ENCODE measurements at places on chromosomes 1 and 21.

DNA sequence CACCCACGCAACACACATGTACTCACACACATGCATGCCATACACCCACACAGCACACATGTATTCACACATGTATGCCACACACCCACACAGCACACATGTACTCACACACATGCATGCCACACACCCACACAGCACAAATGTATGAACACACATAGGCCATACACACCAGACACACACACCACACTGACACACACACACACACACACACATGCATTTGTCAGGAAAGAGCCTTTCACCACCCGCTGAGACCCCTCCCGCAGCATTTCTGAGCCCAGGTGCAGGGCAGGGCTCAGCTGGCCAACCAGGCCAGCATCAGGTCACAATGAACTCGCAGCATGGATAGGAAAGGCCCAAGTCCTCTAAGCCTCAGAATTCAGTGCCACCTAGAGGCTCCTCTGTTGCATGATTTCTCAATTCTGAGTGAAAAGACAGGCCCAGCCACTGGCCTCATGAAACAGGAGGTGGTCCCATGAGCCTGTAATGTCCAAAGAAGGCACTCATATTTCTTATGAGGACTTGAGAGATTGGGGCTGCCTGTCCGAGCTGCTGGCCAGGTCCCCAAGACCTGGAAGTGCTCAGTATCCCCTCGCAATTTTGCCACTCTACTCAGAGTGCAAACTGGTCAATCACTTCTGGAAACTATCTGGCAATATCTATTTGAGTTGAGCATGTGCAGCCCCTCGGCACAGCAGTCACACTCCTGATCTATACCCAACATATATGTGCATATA, 57.3 kb downstream of the PSMG1 start:
- DNase-seq: no peak

- no peak for DNase-seq
Measured at GRCh38 chr1:163055531-163055930, 13.6 kb upstream of the RGS4 start.

- DNase-seq: no peak
Measured at GRCh38 chr1:101377084-101377835, 140.4 kb downstream of the S1PR1 start.

GRCh38 chr1:38360807-38361206, 314.2 kb upstream of the POU3F1 start:
- DNase-seq: no peak

- DNase-seq: no peak
Measured at GRCh38 chr1:5950201-5950895, 41.9 kb downstream of the NPHP4 start.

- DNase-seq: no peak
Measured at GRCh38 chr1:184664042-184664660, 90.5 kb downstream of the EDEM3 start.

- DNase-seq: no peak
Measured at GRCh38 chr1:156887734-156888133, 5.8 kb upstream of the PEAR1 start.

GRCh38 chr21:37780991-37781983, 135.0 kb downstream of the KCNJ6 start:
- no peak for DNase-seq

DNA sequence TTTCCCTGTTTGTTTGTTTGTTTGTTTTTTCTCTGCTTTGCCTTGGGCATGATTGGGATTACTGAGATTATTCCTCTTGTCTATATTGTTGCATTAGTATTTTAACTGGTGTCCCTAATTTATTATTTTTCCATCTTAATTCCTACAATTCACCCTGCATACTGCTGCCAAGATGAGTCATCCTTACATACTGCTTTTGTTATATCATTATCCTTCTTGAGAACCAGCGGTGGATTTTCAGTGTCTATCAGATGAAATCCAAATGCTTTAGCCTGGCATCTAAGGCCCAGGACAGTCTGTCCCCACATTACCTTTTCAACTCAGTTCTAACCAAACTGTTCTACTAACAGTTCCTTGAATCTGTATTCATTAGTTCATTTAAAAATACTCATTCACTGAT, 101.7 kb downstream of the OLFML2B start:
- no peak for DNase-seq

GRCh38 chr1:85461216-85461918, 3.6 kb downstream of the DDAH1 start:
- no peak for DNase-seq

GRCh38 chr21:42668298-42668992, 15.0 kb downstream of the PDE9A start:
- no peak for DNase-seq

GRCh38 chr1:20298626-20299025, 8.0 kb downstream of the VWA5B1 start:
- no peak for DNase-seq

GRCh38 chr1:156090840-156091188, 8.5 kb upstream of the MEX3A start:
- DNase-seq: peak; percentile 88

- DNase-seq: no peak
Measured at GRCh38 chr1:157725221-157725577, 24.6 kb upstream of the FCRL3 start.

DNA sequence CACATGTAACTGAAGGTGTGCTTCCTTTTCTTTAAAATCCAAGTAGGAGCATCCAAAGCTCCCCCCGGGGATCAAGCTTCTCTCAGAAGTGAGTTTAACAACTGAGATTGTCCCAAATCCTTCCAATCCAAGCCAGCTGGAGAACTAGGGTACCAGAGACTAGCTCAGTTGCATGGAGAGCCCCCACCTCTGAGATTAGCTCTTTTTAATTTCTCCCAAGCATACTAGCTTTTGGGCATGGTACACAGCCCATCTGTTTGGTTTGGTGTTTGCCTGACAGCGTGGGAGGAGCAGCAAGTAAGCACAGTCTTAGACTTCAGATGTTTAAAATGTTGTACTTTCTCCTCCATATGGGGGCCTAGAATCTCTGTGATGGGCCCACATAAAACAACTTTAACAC, 142.8 kb downstream of the ASTN1 start:
- no peak for DNase-seq

DNA sequence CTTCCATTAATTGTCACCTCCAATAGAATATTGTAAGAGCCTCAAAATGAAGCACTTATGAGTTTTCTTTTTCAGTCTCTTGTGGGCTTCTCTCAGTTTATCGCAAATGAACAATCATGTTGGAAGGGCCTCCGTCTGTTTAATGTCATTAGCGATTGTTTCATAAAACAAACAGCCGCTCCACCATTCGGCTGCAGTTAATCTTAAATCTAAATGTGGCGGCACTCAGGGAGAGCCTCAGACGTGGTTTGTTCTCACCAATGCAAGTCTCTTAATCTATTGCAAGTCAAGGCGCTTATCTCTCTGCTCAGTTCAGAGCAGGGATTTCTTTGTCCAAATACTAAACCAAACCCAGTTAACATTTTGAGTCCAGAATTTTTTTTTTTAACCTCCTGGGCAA, 34.9 kb upstream of the ESRRG start:
- no peak for DNase-seq

- no peak for DNase-seq
Measured at GRCh38 chr1:48859456-48859855, 82.8 kb upstream of the BEND5 start.

GRCh38 chr1:12279728-12280464, 50.1 kb downstream of the VPS13D start:
- no peak for DNase-seq

GRCh38 chr21:42175110-42175710, 43.7 kb upstream of the ABCG1 start:
- DNase-seq: no peak

DNA sequence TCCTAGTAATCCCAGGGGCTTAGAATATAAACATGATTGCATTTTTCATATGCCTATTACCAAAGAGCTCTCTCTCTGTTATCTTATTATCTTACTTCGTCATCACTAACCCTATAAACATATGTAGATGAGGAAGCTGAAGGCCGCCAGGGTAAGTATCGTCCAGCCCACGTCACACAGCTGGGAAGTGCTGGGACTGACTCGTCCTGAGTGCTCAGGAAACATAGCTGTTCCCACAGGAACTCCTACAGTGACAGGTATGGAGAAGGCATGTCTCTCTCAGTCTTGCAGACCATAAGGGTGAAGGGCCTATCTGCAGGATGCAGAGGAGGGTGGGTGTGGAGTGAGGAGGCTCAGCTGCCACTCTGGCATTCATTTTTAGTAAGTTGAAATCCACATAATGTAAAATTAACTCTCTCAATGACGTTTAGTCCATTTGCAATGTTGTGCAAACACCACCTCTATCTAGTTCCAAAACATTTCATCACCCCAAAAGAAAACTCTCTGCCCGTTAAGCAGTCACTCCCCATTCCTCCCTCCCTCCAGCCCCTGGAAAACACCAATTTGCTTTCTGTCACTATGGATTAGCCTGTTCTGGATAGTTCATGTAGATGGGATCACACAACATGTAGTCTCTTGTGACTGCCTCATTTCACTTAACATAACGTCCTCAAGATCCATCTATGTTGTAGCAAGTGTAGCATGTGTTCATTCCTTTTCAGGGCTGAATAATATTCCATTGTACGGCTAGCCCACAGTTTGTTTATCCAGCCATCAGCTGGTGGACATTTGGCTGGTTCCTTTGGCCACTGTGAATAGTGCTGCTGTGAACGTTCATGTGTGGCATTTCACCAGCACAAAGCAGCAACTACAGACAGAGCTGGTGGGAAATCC, 68.3 kb downstream of the TCP10L start:
- no peak for DNase-seq

GRCh38 chr1:179253286-179253972, 24.0 kb upstream of the ABL2 start:
- DNase-seq: no peak

DNA sequence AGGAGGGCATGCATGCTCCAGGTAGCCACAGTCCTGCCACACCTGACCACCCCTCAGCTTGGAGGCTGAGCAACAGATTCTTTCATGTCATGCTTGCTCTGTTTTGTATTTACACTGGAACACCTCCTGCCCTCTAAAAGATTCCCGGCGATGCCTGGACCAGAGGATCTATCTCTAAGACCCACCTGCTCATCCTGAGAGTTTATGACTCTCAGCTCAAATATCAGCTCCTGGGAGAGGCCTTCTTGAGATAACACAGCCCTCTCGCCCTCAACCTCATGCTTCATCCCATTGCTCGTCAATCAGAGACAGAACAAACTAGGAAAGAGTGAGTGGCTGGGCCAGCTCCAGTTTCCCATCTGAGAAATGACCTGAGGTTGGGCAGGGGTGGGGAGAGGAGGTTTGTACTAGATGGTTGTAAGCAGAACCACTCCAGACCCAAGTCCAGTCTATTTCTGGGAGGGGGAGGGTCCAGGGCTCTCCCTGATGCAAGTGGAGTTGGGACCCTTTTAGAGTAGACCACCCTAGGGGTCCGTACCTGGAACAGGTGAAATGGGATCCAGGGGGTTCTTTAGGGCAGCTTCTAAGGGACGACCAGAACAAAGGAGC, 524.5 kb downstream of the MATN1 start:
- DNase-seq: no peak

GRCh38 chr1:243465081-243465480, 209.2 kb downstream of the SDCCAG8 start:
- no peak for DNase-seq

GRCh38 chr1:51955797-51956527, 34.5 kb downstream of the RAB3B start:
- DNase-seq: no peak

- no peak for DNase-seq
Measured at GRCh38 chr1:72547412-72547811, 265.1 kb upstream of the NEGR1 start.

DNA sequence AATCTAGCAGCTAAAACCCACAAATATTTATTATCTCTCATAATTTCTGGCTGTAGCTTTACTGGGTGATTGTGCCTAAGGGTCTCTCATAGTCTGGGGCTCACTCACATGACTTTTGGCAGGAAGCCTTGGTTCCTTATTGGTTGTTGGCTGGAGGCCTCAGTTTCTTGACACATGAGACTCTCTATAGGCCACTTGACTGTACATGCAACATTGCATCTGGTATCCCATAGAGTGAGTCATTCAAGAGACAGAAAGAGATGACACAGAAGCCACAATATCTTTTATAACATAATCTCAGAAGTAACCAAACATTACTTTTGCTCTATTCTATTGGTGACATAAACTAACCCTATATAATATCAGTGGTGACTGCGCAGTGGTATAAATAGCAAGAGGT, 128.5 kb upstream of the HNRNPU start:
- no peak for DNase-seq

DNA sequence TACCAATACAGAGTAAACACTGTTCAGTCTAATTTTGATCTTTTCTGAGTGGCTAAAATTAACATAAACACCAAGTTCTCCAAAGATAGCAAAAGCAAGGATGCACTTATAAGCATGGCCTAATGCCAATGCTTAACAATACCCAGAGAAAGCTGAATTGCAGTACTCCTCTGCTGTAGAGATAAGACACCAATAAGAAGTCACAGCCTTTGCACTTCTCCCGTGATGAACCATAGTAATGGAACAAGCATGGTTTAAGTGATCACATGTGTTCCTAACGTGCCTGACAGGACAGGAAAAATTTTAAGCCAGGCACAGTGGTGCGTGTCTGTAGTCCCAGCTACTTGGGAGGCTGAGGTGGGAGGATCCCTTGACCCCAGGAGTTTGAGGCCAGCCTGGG, 5.6 kb downstream of the PRDX1 start:
- no peak for DNase-seq

GRCh38 chr1:87117761-87118368, 203.4 kb downstream of the HS2ST1 start:
- no peak for DNase-seq

DNA sequence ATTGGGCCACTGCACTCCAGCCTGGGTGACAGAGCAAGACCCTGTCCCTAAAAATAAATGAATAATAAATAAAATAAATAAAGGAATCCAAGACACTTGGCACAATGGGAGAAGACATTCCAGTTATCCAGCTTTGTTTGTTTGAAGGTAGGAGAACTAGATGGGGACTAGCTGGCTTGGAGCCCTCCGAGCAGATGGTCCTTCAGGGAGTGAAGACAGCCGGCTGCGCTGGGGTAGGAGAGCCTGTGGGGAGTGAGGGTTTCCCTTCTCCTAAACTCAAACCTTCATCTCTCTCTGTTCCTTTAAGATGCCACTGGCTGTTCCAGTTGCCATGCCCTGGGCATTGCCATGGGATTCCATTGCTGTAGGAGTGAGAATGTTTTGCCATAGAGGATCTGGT, 120.6 kb downstream of the NAV1 start:
- no peak for DNase-seq

- DNase-seq: no peak
Measured at GRCh38 chr21:44441041-44441400, 14.3 kb upstream of the LRRC3 start.

DNA sequence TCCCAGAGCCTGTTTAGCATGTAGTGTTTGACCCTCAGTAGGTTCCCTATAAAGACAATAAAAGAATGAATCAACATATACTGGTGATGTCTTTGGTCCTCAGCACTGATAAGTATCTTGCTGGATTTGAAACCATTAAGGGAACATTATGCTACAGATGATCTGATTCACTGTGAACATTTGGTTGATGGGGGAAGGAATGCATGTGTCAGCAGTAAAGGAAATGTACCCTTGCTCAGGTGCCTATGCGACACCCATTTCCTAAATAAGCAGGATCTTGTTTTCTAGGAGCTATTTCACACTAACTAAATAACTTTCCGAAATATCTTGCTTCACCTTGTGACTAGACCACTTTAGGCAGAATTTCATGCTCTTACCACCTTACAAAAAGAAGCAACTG, 13.0 kb downstream of the TEX38 start:
- no peak for DNase-seq

GRCh38 chr1:166258017-166258416, 91.2 kb upstream of the FAM78B start:
- DNase-seq: no peak

GRCh38 chr1:36109041-36109679, 15.9 kb downstream of the COL8A2 start:
- DNase-seq: no peak

All from stimulated activated CD8-positive, alpha-beta memory T cell treated with anti-CD3 and anti-CD28 coated beads, Interleukin-4, amount 100 ng/mL, for 4 hours (primary cell).